ENCODE measurements at places on chromosomes 7 and 10. TPM values are rescaled to one million over a fixed set of nuclear protein-coding genes. Genes with fewer than 3 reads are reported as not detected.

The DYNC1I1 gene
- total RNA-seq: not detected

The CPN1 gene
- total RNA-seq: not detected

The TMEM196 gene
- not detected for total RNA-seq

DNA sequence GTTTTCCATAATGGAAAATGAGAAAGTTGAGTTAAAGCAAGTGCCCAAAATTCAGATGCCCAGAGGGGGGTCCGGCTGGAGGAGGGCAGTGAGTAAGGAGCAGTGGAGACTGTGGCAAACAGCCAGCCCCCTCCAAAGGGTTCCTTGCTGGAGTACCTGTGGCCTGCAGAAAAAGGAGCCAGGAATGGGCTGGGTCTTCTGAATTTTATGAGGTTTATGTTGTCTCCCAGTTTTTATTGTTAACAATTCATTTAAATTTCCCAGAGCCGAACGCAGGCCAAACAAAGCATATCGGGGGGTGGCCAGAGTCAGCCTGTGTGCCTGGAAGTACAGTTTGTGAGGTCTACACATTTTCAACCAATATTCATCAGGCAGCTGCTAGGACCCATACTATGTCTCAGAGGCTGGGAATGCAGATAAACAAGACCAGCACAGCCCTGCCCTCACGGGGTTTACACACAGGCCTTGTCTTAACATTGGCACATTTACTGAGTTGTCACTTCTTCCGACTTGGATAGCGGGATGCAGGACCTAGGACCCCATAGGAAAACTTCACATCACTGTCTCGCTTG lies 12.9 kb upstream of the CSGALNACT2 start:
- H3K36me3 ChIP-seq: no peaks in the 10 kb centered on the region
- peaks cover 10% of the 10 kb centered on the region for H3K4me1 ChIP-seq
- H3K27ac ChIP-seq: no peak overlapping the region

DNA sequence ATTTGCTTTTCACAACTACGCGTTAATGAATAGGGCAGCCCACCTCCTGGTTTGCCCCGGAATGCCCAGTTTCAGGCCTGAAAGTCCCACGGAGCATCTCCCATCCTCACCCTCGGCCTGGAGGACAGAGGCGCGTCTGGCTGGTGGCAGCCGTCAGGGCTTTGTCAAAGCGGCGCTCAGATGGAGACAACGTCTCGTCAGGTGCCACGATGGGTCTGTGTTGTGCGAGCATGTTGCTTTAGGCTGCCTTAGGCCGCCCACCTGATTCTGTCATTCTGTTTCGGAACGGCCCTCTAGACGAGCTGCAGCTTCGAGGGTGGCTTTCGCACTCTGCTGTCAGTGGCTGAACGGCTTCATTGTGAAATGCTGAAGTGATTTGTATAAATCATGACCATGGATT lies 39.4 kb upstream of the CFAP46 start:
- no peaks in the 10 kb centered on the region for H3K27me3 ChIP-seq
- H3K4me3 ChIP-seq: no peak overlapping the region
- H3K4me1 ChIP-seq: no peaks in the 10 kb centered on the region
- H3K36me3 ChIP-seq: no peaks in the 10 kb centered on the region
- DNase-seq: no peak
- no peak overlapping the region for H3K27ac ChIP-seq

DNA sequence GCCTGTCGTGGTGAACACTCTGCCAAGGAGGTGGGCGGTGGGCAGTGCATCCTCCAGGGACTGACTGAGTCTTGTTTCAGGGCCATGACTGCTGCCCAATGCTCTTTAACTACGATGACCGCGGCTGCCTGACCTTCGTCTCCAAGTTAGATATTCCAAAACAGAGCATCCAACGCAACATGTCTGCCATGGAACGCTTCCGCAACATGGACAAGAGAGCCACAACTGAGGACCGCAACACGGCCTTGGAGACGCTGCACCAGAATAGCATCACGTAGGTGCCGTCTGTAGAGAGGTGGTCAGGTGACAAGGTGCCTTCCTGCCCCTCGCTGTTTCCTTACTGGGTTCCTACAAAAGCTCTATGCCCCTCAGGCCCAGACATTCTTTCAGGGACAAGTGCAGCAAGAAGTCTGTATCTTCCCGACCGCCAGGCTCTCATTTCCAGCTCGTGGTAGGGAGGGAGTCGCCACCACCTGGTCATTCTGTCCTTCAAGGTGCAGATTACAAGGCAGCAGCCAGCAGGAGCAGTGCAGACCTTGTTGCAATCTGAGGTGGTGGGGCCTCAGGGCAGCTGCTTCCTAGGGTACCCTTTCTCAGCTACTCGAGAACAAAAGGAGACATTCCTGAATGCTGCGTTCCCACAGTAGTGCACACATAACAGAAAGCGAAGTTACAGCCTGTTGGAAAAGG lies 14.9 kb upstream of the ARPC1B start:
- no peaks in the 10 kb centered on the region for H3K27me3 ChIP-seq
- no peak for DNase-seq
- no peak overlapping the region for H3K4me3 ChIP-seq
- H3K4me1 ChIP-seq: no peaks in the 10 kb centered on the region
- H3K36me3 ChIP-seq: peaks cover 98% of the 10 kb centered on the region
- no peak overlapping the region for H3K27ac ChIP-seq

DNA sequence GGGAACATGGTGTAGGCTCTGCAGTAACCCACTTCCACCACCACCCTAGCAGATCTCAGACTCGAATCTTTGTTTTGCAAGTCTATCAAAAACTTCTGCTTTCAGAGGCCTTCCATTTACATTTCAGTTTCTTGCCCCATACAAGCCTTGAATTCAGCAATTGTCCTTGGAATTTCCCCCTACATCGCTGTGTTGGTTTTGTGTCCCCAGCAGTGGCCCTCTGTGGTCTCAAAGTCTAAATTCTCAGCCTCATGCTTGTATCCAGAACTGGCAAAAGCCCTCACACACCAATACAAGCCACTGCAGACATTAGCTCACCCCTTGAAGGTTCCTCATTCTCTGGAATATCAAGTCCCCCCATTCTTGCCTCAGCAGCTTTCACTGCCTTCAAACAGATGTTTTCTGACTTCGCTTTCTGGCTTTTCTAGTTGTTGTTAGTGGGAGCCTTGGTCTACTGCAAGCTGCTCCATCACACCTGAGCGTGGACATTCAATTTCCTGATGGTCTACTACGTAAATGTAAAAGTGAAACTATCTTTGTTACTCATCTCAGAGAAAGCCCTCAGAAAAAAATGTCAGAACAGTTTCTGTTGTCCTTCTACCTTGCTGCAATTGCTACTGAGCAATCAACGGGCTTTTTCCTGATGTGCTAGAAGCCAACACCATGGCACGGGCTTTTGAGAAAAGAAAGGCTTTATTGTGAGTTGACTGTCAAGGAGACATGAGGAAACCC lies 1.8 kb upstream of the NUB1 start:
- H3K4me3 ChIP-seq: no peak overlapping the region
- no peaks in the 10 kb centered on the region for H3K4me1 ChIP-seq
- H3K36me3 ChIP-seq: peaks cover 9% of the 10 kb centered on the region
- DNase-seq: no peak

DNA sequence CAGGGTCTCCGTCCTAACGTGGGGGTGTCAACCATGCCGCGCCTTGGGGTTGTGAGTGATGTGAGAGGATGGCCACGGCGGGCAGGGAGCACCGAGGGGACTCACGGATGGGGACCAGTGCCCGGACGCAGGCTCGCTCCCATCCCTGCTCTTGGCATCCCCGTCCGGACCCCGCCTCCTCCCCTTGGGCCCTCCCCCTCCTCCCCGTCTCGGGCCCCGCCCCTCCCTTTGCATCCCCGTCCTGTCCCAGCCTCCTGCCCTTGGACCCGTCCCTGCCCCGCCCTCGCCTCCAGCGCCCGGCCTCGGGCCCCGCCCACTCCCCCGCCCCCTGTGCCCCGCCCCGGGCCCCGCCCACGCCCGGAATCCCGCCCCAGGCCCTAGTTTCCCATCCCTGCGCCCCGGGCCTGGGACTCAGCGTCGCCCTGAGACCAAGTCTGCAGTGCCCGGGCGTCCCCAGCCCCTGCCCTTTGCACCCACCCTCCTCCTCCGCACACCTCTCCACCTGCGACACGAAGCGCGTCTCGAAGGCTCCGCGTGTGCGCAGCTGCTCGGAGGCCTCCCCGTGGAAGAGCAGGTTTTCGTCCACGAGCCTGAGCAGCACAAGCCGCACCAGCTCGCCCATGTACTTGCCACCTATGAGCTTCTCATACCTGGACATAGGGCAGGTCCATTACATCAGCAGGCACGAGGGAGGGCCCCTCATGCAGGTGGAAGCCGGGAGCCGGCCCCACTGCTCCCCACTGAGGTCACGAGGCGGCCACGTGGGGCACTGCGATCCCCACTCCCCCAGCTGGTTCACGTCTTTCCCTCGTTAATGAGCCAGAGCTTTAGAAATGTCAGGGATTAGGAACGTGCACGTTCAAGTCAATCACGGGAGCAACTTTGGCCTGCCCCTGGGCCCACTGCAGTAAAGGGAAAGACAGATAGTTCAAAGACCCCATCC lies 5.1 kb upstream of the MYL7 start:
- no peaks in the 10 kb centered on the region for H3K27me3 ChIP-seq
- no peak overlapping the region for H3K27ac ChIP-seq
- DNase-seq: peak; percentile 29
- H3K4me3 ChIP-seq: no peak overlapping the region

Measured in MCF 10A (cell line).